GM06990 (cell line): ENCODE measurements at places on chromosomes 3 and 15.

GRCh38 chr3:2614578-2614977 lies 495.6 kb downstream of the IL5RA start:
- DNase-seq: no peak

DNA sequence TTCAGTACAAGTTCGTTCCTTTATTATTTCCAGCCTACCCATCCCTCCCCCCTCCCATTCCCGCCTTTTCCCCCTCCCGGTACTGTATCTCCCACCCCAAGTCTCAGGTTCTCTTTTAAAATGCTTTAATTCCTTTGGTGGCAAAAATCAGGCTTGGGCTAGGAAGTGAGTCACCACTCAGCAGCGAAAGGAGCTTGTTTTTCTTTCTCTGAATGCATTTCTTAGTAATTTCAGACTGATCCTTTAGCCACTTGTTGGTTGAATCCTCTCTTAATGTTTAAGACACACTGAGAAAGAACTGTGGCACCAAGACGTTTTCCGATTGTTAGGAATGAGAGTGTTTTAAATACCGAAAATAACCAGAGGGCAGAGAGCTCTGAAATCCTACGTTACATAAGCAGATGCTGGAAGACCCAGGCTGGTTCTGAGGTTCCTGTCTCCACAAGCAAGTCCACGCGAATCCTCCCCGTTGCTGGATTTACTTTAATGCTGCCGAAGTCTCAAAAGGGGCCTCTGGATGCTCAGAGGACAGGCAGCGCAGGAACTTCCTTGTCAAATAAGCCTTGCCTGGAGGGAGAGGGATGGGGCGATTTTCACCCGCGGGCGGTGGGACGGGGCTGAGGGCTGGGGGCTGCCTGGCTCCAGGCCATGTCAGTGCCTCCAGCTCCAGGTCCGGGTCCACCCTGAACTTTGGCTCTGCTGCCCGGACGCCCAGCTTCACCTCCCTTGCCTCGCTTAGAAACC lies 854 bp upstream of the COL8A1 start:
- no peak for DNase-seq

- no peak for DNase-seq
Measured at GRCh38 chr15:90914305-90915080, 11.4 kb downstream of the MAN2A2 start.

GRCh38 chr3:151798466-151798865 lies 15.4 kb upstream of the AADAC start:
- no peak for DNase-seq

DNA sequence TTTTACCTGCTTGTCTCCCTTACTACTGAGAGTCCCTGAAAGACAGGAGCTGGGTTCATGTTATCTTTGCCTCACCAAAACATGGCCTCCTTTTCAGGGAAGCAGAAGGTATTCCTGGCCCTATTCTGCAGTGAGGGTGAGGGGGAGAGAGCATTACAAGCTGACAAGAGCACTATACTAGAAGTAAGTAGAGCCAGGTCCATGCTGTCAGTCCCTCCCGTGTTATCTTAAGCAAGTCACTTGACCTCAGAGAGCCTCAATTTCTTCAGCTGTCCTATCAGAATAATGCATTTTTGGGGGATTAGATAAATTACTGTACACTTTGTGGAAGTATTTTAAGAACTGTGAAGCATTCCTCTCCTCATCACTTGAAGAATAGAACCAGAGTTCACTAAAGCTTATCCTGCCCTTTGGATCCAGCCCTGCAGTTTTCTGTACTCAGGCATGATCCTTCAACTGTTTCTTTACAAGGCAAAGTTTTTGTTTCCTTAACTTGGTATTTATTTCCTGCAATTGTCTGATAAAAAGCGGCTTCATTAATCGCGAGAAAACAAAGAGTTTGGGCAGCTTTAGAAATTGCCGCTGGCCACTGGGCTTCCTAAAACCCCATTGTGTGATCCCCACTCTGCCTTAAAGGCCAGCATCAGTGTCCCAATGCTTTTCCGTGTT lies 213.9 kb downstream of the CDIN1 start:
- no peak for DNase-seq

GRCh38 chr3:61448378-61448777 lies 113.0 kb upstream of the PTPRG start:
- DNase-seq: no peak

DNA sequence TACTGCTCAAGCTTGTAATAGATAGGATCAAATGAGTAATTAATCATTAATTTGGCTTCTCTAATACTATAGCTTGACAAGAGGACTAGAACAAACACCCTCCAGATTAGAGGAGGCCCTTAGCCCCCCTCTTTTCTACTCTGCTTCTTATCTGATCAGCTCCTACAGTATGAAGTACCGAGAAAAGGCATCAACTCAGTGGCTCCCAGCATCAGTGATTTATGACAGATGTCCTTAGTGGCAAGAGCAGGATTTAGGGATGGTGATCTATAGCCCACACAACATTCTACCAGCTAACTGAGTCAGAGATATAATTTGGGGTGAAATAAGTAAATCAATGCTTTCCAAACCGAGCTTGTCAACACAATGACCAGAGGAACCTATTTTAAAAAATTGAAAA lies 541.1 kb downstream of the NLGN1 start:
- DNase-seq: no peak

- no peak for DNase-seq
Measured at GRCh38 chr15:89136818-89137772, 48.8 kb downstream of the ABHD2 start.

DNA sequence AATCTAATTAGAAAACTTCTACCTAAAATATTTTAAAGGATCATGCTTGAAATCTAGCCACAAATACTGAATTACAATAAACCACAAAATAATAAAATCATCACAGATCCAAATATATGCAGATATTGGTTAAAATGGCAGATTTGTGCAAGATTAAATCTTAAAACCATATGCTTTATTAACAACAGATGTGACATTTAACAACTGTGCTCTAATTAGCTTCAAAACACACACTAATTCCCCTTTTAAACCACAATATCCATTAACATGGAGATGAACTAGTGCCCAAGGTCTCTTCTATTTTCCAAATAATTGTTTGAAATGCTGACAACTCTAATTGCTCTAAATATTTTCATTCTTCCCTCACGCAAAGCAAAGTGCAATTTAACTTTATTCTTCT lies 1530.3 kb downstream of the SI start:
- no peak for DNase-seq

GRCh38 chr15:87873516-87873915 lies 383.0 kb downstream of the NTRK3 start:
- DNase-seq: no peak

GRCh38 chr3:183826448-183827250 lies 1.3 kb upstream of the MAP6D1 start:
- no peak for DNase-seq

DNA sequence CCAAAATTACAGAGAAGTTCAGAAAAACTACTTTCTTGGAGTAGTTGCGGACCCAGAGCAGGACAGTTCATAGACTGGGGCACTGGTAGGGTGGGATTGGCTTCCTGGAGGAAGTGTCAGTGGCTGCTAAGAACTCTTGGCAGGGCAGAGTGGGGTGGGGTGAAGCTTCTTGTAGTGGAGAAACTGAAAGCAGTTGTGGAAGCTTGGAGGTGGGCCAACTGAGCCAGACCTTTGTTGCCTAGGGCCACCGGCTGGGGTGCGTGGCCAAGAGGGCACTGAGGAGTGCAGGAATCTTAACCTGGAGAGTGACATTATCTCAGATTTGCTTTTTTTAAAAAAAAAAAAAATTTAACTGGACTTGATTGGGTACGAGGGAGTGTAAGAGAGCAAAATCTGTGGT lies 3.1 kb downstream of the KAT2B start:
- DNase-seq: no peak

- no peak for DNase-seq
Measured at GRCh38 chr3:170258105-170258487, 35.9 kb downstream of the PRKCI start.

DNA sequence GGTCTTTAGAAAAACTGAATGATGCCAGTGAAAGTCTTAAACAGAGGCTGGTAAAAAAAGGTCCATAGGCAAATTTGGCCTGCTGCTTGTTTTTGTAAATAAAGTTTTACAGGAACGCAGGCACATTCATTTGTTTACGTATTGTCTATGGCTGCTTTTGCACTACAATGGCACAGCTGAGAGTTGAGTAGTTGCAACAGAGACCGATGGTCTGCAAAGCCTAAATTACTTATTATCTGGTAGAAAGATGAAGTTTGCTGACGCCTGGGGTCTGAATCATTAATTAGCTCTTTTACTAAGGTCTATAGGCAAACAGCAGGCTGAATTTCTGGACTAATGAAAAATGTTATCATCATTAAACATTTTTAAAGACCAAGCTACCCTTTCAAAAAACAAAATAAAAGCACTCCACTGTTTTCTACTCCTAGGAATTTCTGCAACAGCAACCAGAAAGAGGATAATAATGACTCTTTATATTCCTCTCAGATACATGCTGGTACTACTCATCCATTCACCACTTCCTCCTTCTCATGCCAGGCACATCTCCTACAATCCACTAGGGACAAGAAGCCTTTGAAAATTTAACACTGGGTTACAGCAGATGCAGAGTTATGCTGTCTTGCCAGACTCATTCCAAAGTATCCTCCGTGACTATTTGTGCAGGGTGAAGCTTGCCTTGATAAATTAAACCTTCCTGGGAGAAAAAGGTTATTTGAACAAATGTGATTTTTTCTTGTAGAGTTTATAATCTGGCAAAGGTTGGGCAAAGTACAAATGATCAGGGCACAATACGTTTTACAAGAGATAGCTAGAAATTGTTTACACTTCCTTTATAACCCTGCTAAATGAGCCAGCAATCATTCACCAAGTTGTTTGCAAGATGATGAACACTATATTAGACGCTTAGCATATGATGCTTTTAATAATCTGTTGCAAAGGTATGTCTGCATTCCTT lies 6.0 kb downstream of the GATM start:
- no peak for DNase-seq

DNA sequence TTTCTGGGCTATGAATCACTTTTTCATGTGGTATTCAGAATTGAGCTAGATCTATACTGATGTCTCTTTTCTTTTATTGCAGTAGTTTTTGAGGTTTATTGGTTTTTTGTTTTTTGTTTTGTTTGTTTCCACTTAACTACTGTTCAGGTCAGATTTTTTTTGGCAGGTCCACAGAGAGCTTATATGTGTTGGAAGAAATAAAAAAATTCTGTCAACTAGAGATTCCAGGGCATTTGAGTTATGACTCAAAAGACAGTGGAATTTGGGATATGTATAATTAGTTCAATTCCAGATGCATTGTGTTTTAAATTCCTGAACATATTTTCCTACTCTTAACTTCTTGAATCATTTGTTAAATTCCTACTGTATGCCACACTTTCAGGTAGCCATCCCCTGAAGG lies 727.2 kb downstream of the SI start:
- DNase-seq: no peak

- no peak for DNase-seq
Measured at GRCh38 chr15:70720228-70721016, 42.9 kb downstream of the UACA start.

- DNase-seq: no peak
Measured at GRCh38 chr3:17179381-17180205, 294.8 kb downstream of the PLCL2 start.

DNA sequence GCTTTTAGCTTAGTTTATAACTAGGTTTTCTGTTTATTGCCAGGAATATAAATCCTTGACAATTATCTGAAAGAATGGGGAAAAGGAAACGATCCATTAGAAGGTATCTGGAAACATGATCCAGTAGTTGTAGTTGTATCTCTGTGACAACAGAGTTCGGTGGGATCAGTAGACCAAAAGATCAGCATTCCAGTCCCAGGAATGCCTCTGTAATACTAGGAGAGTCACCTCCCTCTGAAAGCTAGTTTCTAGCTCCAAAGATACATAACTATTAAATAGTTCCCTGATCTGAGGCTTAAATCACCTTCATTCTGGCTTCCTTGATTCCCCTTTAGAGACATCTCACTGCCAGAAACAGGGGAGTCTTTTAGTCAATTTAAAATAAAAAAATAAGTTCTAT lies 34.1 kb downstream of the MB21D2 start:
- DNase-seq: no peak

DNA sequence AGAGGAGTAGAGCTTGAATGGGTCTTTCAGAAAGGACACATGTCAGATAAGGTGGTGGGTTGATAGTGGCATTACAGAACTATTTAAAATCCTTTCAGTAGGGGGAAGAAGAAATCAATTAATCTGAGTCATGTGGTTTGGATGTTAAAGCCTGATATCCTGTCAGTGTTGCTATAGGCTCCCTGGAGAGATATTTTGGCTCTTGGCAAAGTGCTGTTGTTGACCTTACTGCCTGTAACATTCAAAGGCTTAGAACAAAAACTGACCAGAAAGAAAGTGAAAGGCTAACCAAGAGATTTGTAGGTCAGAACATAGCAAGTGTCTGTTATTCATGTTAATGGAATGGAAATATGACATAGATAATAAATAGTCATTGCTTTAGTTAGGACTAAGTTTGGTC lies 552.9 kb downstream of the DIPK2A start:
- no peak for DNase-seq

DNA sequence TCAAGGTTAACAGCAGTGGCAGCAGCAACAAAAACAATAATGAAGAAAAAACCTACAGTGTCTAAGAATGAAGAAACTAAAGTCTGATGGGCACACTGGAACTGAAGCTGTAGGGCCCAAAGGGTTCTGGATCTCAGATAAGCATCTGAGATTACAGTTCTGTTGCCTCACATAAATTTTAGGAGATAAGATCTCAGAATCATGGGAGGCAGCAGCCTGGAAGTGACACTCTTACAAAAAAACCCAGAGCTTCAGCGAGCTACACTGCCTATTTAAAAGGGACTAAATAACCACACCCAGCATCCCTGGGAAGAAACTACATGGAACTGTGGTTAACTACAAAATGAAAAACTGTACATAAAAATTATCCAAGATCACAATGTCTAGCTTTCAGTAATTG lies 61.2 kb downstream of the PLD1 start:
- no peak for DNase-seq

GRCh38 chr15:64070106-64070505 lies 23.5 kb downstream of the CIAO2A start:
- DNase-seq: no peak

DNA sequence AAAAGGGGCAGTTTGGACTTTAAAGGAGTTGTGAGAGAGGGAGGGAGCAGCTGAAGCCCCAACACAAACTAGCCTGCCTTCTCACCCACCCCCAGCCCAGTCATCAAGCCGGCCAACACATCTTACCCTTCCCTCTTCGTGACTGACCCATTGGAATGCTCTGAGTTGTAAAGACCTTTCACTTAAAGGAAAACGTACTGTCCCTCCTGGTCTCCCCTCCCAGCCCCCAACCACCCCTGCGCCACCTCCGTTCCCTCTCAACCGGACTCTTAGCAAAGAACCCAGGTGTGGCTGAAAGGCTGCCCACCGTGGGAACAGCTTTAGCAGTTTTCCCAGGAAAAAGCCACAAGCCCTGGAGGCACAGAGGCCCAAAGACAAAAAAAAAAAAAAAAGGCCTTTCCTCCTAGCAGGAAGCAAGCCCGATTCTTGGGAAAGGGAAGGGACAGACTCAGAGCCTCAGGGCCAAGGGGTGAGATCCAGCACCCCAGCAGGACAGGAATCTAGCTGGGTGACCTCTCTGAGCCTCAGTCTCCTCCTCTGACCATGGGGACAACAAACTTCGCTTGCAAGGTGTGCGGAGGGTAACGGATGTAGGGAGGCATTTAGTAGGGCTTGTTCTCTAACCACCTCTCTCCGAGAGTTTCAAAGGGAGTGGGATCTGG lies 2.4 kb downstream of the CYP11A1 start:
- no peak for DNase-seq

GRCh38 chr3:134621854-134622253 lies 29.0 kb downstream of the KY start:
- no peak for DNase-seq
